ENCODE measurements at places on chromosomes 6 and 20.
A peak's percentile ranks its signal among the peaks of the same experiment; 100 is the strongest.

GRCh38 chr20:5789827-5790226, 39.6 kb downstream of the SHLD1 start:
- DNase-seq = no peak

GRCh38 chr6:133223452-133224029, 17.6 kb upstream of the EYA4 start:
- DNase-seq = no peak

GRCh38 chr6:52363228-52363867, 1.4 kb downstream of the PAQR8 start:
- no peak for DNase-seq

GRCh38 chr6:149864578-149865535, 698 bp upstream of the LRP11 start:
- no peak for DNase-seq

GRCh38 chr6:35725081-35725708, 11.6 kb upstream of the ARMC12 start:
- DNase-seq = no peak

- DNase-seq = no peak
These were observed 93.8 kb upstream of the RNF217 start for GRCh38 chr6:124868481-124868880.

- no peak for DNase-seq
These were observed 520.2 kb downstream of the DOK5 start for GRCh38 chr20:54995553-54995952.

- DNase-seq = no peak
These were observed 20.1 kb downstream of the RNASET2 start for GRCh38 chr6:166936079-166936787.

DNA sequence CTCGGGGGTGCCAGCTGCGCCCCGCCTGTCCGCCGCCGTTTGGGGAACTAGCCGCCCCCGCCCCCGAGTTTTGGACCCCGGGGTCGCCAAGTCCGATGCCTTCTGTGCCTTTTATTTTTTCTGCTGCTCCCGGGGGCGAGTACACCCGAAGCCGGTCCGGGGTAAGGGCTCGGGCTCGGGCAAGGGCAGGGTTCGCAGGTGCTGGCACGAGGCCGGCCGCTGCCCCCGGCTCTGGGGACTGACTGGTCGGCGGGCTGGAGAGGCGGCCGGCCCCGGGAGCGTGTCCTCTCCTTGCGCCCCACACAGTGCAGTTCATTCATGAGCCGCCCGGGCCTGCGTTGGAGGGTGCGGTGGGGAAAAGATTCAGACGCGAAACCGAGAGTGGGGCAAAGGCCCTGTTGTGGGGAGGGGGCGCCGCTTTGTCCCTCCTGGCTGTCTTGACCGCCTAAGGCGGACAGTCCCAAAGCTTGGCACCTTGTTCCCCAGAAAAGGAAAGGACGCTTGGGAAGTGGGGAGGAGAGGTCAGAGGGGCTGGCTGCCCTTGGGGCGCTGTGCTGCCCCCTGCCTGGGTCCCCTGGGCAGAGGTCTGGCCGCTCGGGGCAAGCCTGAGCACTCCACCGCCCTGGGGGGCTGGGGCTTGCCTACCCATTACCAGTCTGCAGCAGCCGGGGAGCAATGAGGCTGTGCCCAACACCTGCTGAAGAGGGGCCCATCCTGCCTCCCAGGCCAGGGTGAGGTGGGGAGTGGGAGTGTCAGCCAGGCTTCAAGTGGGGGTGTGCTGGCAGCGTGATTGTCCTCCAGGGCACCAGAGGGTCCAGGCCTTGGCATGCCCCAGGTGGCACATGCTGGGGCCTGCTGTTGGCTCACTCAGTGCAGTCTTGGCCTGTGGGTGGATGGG, 915 bp downstream of the TMEM63B start:
- DNase-seq = no peak

DNA sequence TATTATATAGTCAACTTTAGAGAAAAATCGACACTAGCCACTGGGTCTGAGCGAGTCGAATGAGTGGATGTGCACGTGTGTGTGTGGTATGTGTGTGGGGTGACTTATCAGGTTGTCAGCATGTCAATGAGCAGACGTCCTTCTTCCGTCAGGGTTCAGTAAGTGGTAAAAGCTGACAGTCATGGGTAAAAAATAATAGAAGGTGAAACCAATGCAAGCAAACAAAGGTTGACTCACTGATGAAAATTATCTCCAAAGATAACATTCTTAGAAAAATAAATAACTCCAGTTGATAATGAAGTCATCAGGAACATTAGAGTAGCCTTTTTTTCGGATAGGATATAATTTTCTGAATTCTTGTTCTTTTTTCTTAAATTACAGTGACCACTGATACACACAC, 243.8 kb upstream of the FOXQ1 start:
- no peak for DNase-seq

DNA sequence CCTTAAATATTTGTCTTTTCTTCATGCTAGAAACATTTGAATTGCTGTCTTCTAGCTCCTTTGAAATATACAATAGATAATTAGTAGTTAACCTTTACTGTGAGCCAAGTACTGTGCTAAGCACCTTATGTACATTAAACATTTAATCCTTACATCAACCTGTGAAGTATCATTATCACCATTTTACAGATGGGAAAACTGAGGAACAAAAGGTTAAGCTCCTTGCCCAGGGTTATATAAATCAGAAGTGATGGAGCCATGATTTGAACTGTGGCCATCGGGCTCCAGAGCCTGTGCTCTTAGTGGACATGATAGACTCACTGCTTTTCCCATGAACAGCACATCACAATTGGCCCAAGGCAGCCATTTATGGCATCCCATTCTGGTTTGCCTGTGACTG, 140.9 kb downstream of the UNC5CL start:
- DNase-seq = no peak

DNA sequence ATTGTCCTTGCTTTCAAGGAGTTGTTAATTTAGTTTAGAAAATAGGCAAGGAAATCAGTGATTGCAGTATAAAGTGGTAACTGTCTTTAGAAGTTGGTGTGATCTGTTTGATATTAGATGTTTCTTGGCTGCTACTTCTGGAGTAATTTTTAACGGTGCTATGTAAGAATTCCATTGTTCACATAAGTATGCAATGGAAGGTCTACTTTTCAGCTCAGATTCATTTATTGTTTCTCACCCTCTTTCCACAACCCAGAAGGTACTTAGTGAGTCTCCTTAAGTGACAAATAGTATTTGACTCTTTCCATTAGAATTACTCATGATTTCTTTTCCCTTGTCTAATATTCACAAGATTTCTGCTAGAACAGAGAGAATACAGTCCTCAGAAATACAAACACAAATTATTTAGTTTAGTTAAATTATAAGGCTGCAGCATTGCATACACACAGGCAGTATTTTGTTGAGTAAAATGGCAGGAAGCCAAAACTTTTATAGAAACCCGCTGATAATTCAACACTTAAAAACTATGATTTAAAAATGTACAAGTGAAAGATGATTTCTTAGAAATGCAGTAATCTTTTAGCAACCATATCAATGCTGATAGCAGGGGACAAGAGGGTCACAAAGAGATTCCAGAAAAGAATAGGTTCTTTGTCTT, 554.3 kb downstream of the CD109 start:
- no peak for DNase-seq

DNA sequence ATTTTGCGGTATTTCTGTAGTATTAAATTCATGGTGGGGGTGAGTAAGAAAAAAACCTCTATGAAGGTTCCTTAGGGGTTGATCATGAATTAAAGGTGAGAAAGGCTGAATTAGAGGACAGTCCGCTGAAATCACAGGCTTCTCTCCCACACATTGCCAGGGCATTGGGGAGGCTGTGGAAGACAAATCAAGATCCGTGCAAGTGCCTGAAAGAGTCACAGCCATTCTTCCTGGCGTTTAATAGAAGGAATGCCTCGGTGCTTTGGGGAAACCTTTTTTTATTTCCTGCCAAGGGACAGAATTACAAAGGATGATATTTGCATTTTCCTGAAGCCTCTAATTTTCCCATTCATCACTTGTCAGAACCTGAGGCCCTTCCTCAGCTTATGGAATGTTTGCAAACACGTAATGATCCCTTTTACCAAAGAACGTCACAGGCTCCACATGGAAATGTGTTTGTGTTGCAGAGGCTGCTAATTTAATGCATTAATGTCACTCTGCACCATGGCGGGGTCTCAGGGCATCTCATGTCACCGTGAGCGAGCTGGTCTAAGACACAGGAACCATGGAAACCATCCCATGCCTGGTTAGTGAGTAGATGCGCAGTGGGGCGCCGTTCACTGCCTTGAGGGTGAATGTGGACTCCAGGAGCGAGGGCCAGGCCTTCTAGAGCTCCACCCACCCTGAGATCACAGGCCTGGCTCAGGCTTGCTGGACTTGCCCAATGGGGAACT, 185.9 kb upstream of the SULF2 start:
- no peak for DNase-seq

- DNase-seq = no peak
These were observed 20.2 kb downstream of the NTSR1 start for GRCh38 chr20:62728781-62729300.

- no peak for DNase-seq
These were observed 531.1 kb upstream of the CITED2 start for GRCh38 chr6:139905404-139906052.

- DNase-seq = no peak
These were observed 66.3 kb upstream of the TNFAIP3 start for GRCh38 chr6:137800762-137801161.

DNA sequence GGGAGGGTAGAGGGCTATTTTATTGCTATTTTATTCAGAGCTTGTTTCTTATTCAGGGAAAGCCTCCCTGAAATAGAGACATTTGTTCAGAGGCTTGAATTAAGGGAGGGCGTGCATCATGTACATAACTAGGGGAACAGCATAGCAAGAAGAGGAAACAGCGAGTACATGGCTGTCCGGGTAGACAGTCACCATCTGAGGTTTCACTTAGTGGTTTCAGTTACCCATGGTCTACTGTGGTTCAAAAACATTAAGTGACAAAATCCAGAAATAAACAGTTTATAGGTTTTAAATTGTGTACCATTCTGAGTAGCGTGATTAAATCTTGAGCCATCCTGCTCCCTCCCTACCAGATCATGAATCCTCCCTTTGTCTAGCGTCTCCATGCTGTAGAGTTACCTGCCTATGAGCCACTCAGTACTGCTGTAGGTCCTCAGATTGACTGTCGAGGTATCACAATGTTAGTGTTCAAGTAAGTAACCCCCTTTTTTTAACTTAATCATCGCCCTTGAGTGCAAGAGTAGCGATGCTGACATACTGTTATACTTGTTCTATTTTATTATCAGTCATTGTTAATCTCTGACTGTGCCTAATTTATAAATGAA, 791.5 kb downstream of the TFAP2A start:
- no peak for DNase-seq

- no peak for DNase-seq
These were observed 12.0 kb upstream of the MAPRE1 start for GRCh38 chr20:32807706-32808105.

DNA sequence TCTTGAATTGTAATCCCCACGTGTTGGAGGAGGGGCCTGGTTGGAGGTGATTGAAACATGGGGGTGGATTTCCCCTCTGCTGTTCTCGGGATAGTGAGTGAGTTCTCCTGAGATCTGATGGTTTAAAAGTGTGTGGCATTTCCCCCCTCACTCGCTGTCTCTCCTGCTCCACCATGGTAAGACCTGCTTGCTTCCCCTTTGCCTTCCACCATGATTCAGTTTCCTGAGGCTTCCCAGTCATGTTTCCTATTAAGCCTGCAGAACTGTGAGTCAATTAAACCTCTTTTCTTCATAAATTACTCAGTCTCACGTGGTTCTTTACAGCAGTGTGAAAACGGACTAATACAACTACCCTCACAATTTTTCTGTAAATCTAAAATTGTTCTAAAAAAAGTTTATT, 26.8 kb upstream of the FAM184A start:
- DNase-seq = no peak

GRCh38 chr6:88964509-88964908, 1.1 kb upstream of the RNGTT start:
- DNase-seq = no peak

DNA sequence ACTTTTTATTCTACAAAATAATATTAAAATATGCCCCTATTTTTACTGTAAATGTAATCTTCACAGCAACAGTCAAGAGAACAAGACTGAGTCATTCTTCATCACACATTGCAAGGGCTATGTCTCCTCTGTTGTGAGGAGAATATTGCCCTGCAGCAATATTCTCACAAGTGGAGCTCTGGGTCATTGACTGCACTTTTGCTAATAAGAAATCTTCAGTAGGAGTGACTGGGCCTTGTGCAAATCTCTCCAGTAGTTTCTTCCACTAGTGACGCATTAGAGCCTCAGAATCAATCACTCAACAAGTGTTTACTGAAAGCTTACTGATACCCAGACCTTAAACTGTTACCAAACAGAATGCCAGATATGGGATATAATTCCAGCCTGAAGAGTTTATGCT, 49.1 kb downstream of the LAMA2 start:
- DNase-seq = no peak

- no peak for DNase-seq
These were observed 6.7 kb downstream of the SFT2D1 start for GRCh38 chr6:166335378-166336302.

DNA sequence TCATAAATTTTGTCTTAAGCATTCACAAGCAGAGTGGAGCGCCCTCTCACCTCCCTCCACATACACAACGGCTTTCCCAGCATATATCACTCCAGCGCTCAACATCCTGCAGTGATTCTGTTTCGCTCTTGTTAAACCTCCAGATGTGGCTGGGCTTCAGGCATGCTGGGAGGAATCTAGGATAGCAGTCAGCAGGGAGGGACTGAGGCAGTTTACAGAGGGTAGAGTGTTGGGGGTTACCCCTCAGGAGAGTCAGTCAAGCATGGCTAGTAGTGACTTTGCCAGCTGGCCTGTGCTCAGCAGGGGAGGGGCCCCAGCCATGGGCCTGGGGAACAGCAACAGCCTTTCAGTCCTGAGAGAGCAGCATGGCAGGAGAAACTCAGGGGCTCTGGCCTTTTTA, 161.4 kb upstream of the FLRT3 start:
- DNase-seq = no peak

- no peak for DNase-seq
These were observed 481.4 kb upstream of the BTBD3 start for GRCh38 chr20:11436113-11436905.

GRCh38 chr20:37615340-37616109, 78.3 kb upstream of the CTNNBL1 start:
- peak; percentile 36 for DNase-seq

DNA sequence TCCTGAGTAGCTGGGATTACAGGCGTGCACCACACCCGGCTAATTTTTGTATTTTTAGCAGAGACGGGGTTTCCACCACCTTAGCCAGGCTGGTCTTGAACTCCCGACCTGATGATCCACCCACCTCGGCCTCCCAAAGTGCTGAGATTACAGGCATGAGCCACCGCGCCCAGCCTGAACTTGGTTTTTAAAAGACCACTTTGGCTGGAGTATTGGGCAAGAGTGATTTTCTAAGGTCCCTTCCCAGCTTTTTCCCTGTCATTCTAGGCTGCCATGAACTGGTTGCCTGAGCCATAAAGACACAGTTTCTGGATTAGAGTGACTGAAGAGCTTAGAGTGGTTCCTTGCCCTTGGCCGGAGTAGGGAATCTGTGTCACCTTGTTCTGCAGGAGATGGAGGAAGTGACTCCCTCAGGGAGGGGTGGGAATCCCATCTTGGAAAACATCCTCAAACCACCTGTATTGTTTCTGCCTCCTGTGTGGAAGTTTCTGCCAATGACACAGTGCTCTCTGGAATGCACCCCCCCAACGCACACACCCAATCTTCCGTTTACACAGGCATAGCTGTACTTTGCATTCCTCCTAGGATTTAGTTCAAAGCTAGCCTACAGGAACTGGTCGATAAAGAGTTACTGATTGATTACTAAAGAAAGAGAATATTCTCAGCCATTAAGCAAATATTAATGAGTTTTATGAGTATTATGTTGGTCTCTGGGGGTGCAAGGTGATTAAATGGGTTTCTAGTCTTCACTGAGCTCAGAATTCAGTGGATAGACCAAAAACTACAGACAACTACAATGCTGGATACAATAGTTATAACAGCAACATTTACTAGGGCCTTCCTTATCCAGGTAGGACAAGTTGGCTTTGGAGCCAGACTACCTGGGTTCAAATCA, 18.2 kb downstream of the BCL2L1 start:
- DNase-seq = no peak
